Gastrocnemius medialis (tissue), 4 donors: ENCODE measurements at places on chromosomes 11 and 22. TPM values are rescaled to one million over a fixed set of nuclear protein-coding genes. Genes with fewer than 3 reads are reported as not detected.

The CREB3L1 gene
- 0.46 TPM for total RNA-seq

The TRIM51 gene
- total RNA-seq = not detected

The P4HA3 gene
- not detected for total RNA-seq

DNA sequence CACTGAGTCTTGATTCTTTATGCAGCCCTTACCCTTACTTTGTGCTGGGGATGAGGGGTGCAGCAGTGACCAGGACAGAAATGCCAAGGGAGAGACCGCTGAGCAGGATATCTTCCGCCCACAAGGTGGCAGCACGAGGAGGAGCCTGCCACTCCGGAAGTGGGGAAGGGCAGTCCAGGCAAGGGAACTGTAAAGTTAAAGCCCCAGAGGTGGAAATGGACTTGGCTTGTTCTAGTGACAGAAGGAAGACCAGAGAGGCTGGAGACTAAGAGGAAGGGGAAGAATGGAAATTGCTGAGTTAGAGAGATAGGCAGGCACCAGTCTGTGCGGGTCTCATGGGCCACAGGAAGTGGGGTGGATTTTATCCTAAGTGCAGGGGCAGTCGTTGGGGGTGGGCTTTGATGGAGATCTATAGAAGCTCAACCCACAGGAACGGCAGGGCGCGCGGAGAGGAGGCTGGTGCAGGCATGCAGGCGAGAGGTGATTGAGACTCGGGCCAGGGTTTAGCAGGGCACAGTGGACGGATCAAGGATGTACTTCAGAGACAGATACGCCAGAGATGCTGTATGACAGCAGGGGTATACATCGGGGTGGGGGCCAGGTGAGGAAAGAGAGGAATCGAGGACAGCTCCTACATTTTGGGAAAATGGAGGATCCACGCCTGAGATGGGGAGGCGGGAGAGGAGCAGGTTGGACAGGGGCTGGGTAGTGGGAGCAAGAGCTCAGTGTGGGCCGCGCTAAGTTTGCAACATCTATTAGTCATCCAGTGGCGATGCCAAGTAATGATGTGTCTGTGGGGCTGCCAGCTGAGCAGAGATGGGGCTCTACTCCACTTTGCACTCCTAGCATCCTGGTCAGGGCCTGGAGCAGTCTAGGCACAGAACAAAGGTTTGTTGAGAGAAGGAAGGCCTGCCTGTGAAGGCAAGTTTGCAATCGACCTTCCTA, 3.3 kb upstream of the GRK2 start:
- DNase-seq = peak; percentile 74
- no peaks in the 10 kb centered on the region for H3K36me3 ChIP-seq
- H3K4me3 ChIP-seq = no peak overlapping the region
- peaks cover 32% of the 10 kb centered on the region for H3K4me1 ChIP-seq

- H3K27me3 ChIP-seq = no peaks in the 10 kb centered on the region
- DNase-seq = no peak
- H3K4me3 ChIP-seq = no peak overlapping the region
- no peak overlapping the region for H3K27ac ChIP-seq
Observed at GRCh38 chr11:69239641-69240040, 54.3 kb upstream of the MYEOV start.

DNA sequence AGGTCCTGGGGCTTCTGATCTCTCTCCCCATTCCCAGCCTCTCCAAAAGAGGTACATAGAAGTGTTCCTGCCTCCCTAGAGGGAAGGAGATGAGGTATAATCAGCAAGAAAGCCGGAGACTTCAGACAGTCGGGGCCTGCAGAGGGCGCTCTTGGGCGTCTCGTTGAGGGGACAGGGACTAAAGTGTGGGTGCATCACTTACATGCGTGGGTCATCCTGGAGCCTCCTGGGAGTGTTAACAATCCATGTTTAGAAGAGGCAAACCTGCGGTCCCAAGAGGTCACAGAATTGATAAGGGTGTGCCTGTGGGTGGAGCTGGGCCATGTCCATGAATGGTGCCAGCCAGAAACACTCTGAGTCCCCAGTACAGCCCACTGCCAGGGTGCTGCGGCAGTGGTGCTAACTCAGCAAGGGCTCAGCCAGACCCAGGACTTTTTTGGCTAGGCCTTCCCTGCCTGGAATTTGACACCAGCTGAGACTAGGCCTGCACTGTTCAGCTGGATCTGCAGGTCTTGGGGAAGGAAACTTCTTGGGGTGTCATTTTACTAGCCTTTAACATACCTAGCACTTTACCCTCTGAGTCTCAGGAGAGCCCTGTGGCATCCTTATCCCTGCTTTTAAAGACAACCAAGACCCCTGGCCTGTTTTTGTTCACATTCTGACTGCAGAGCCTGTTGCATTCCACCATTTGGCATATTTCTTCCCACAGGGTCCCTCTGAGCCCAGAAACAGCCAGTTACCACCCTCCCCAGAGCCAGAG, 5.5 kb downstream of the YDJC start:
- no peak for DNase-seq
- peak overlapping the region; percentile 27 for H3K27ac ChIP-seq
- no peaks in the 10 kb centered on the region for H3K36me3 ChIP-seq
- H3K4me3 ChIP-seq = no peak overlapping the region
- H3K4me1 ChIP-seq = peaks cover 32% of the 10 kb centered on the region

DNA sequence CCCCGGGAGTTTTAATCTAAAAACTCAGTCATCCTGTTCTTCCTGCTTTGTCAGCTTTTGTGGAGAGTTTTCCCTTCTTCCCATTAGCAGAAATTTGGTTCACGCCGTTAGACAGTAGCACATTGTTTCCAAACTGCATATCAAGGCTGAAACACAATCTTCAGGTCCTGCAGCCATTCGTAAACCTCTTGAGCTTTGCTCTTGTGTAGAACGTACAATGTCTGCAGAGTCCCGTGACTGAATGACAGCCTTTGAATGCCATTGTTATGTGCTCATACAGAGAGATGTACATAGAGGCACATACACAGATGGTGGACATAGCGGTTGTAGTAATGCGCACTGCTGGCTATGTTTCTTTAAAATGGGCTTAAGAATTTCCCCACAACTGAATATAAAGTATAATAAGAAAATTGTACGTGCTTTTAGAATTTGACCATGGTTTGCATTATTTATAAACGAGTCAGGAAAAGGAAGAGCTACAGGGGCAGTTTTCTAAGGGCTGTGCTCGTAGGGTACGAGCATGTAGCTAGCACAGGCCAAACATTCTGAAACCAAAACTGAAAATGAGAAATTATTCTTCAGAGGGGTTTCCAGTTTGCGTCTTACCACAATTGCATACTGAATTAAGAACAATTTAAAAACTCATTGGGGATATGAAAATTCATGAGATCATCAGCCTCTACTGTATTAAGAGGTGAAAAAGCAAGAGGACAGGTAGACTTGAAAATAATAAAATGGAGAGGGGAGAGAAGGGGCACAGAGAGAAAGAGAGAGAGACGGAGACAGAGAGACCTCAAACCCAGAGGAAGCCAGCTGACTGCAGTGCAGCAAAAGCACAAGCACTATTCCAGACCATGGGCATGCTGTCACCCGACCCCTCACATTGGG, 310.1 kb downstream of the CADM1 start:
- H3K4me3 ChIP-seq = no peak overlapping the region
- H3K27me3 ChIP-seq = no peaks in the 10 kb centered on the region
- H3K27ac ChIP-seq = no peak overlapping the region

- H3K27me3 ChIP-seq = peaks cover 25% of the 10 kb centered on the region
- H3K4me1 ChIP-seq = no peaks in the 10 kb centered on the region
- no peak overlapping the region for H3K27ac ChIP-seq
- DNase-seq = no peak
Observed at GRCh38 chr11:79430280-79430679, 10.6 kb downstream of the TENM4 start.

DNA sequence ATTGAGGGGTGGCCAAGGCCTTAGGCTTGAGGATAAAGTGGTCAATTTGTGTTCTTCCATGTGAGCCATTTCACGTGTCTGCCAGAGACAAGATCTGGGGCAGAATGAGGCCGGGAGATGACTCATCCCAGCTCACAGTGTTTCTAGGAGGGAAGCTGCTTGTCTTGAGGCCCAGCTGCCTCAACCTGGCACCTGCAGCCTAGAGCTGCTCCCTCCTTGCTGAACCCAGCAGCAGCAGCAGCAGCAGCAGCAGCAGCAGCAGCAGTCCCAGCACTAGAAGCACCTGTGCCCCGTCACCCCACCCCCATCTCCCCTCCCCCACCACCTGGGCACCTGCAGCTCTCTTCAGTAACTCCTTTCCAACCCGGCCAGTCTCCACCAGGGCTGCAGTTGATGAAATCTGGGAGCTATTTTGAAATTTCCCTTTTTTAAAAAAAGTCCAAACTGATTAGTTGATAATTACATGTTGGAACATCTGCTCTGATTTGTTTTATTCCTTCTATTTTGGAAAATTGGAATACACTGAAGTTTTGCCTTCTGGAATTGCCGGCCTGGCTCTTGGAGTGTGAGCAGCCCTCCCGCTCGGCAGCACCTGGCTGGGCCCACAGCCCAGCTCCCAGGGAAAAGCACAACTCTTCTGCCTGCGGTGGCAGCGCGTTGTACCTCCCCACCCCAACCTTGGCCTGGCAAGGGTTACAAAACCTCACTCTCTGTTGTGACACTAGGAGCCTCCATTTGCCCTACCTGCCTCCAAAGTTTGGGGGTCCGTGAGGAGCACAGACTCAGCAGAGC, 143.5 kb downstream of the NXPE2 start:
- H3K4me3 ChIP-seq = no peak overlapping the region
- H3K4me1 ChIP-seq = no peaks in the 10 kb centered on the region
- peak; percentile 13 for DNase-seq

GRCh38 chr11:79973721-79974617, 533.1 kb upstream of the TENM4 start:
- no peaks in the 10 kb centered on the region for H3K36me3 ChIP-seq
- no peaks in the 10 kb centered on the region for H3K27me3 ChIP-seq
- H3K4me3 ChIP-seq = no peak overlapping the region
- no peak overlapping the region for H3K27ac ChIP-seq
- H3K4me1 ChIP-seq = no peaks in the 10 kb centered on the region

GRCh38 chr11:44862558-44863101, 88.1 kb downstream of the TP53I11 start:
- no peaks in the 10 kb centered on the region for H3K27me3 ChIP-seq
- H3K4me3 ChIP-seq = no peak overlapping the region
- H3K4me1 ChIP-seq = no peaks in the 10 kb centered on the region
- no peaks in the 10 kb centered on the region for H3K36me3 ChIP-seq
- H3K27ac ChIP-seq = no peak overlapping the region
- no peak for DNase-seq

The POU2AF3 gene
- not detected for total RNA-seq

DNA sequence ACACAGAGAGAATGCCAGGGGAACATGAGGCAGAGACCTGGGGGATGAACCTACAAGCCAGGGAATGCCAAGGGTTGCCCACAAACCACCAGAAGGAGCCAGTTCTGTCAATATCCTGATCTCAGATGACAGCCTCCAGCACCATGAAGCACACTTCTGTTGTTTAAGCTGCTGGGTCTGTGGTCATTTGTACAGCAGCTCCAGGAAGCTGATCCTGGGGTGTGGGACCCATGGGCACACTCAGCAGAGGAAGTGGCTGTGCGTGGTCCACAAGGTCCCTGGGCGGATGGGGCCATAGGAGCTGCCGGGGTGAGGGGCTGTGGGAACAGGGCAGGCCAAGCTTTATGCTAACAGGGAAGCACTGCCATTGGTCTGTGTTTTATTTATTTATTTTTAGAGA, 12.1 kb downstream of the PPM1F start:
- no peak for DNase-seq
- H3K4me1 ChIP-seq = peaks cover 73% of the 10 kb centered on the region
- H3K27me3 ChIP-seq = no peaks in the 10 kb centered on the region
- peaks cover 8% of the 10 kb centered on the region for H3K36me3 ChIP-seq
- peak overlapping the region; percentile 89 for H3K27ac ChIP-seq

DNA sequence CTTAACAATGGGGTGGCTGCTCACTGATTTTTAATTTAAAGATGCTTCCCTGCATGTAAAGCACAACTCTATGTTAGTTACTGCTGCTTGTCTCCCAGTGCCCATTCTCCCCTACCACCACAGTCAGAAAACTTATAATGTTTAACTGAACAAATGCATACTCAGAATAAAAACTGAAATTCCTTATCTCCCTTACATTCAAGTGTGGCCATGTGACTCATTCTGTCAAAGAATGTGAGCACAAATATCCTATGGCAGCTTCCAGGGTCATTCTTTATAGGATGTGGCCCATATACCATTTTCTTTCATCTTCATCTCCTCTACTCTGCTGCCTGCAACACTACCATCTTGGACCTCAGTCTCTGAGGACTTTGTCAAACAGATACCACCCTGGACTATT, 374.8 kb downstream of the DYNC2H1 start:
- no peaks in the 10 kb centered on the region for H3K36me3 ChIP-seq
- no peaks in the 10 kb centered on the region for H3K27me3 ChIP-seq
- no peaks in the 10 kb centered on the region for H3K4me1 ChIP-seq
- H3K4me3 ChIP-seq = no peak overlapping the region

GRCh38 chr11:121099885-121100284, 1.2 kb upstream of the TECTA start:
- H3K36me3 ChIP-seq = no peaks in the 10 kb centered on the region
- no peak overlapping the region for H3K4me3 ChIP-seq
- no peak for DNase-seq

The CHST1 gene
- 4.5 TPM for total RNA-seq

The RAB3IL1 gene
- 5.0 TPM for total RNA-seq

DNA sequence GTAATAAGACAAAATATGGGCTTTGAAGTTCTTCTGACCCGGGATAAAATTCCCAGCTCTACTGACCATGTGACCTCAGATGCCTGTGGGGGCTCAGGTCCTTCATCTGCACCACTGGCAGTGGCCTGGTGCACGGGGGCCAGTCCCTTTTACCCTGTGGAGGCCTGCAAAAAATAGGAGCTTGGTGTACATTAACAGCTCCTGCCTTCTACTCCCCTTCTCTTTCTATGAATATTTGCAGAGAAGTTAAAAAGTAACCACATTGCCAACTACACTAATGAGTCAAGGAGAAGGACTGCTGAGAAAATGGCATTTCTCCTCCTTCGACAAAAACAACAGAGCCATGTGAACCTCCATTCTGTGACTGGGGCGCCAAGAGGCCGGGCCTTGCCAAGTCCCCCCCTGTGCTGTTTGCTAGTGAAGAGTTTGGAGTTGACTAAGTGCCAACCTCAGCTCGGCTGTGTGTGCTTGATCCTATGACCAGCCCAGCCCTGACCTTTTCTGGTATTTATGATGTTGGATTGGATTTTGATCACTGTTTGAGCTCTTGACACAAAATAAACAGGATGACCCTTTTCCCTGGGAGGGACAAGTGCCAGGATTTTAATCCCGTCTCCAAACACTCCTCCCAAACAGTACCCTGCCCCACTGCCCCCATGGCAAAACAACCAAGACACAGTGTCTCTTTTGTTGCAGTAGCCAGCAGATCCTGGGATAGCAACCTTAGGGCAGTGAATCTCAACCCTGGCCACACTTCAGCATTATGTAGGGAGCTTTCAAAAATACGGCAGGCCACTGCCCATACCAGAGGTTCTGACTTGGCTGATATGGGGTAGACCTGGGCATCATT, 380.1 kb downstream of the LARGE1 start:
- H3K4me1 ChIP-seq = peaks cover 24% of the 10 kb centered on the region
- H3K27ac ChIP-seq = peak overlapping the region; percentile 55
- DNase-seq = peak; percentile 45

GRCh38 chr11:12137005-12137690, 26.8 kb downstream of the MICAL2 start:
- no peak overlapping the region for H3K4me3 ChIP-seq
- DNase-seq = no peak
- no peaks in the 10 kb centered on the region for H3K4me1 ChIP-seq
- H3K36me3 ChIP-seq = no peaks in the 10 kb centered on the region
- H3K27ac ChIP-seq = no peak overlapping the region

- H3K27me3 ChIP-seq = no peaks in the 10 kb centered on the region
- H3K36me3 ChIP-seq = no peaks in the 10 kb centered on the region
- no peak for DNase-seq
- H3K27ac ChIP-seq = no peak overlapping the region
- H3K4me3 ChIP-seq = no peak overlapping the region
Observed at GRCh38 chr11:132475026-132475425, 1057.3 kb downstream of the OPCML start.
